ENCODE measurements at places on chromosomes 2 and 18.

DNA sequence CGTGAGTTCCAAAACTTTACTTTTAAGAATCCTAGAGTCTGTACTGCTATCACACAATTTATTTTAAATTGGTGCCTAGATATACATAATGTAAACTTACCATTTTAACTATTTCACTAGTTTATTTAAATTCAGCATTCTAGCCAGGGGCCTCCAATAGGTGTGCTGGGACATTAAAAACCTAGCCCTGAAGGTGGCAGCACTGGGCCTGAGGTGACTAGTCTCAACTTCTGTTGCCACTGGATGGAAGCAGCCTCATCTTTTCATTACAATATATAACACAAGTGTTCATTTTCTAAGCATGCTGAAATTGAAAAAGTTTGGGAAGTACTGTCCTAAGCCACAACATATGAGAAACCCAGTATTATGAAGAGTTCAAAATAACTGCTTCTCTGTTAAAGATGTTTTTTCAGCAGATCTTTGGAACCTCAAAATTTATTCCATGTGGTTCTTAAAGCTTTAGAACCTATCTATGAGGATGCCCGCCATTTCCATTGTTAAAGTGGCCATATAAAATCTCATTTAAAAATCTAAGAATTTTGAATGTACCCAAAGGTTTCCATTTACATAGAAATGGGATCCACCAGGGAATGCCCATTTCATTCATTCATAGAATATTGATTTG lies 2.9 kb upstream of the RBBP8 start:
- peak; percentile 78 for DNase-seq

DNA sequence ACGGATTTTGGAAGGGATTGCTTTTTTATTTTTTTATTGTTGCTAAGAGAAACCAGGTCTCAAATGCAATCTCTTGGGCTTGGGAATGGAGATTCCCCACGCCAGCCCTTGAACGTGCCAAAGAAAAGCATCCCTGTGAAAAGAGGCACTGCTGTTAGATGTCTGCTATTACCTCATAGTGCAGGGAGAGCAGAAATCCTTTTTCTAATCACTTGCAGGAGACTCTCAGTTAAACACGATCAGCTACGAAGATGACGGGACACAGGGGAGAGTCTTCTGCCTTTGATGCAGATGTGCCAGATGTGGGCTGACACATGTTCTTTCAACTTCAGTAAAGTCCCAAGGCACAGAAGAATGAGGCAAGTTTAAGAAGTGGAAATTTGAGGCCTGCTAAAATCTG lies 381.6 kb upstream of the TRIB2 start:
- no peak for DNase-seq

- DNase-seq, result no peak
Measured at GRCh38 chr18:66994790-66995189, 390.9 kb upstream of the CDH19 start.

- DNase-seq, result no peak
Measured at GRCh38 chr2:130337735-130338325, 4.9 kb upstream of the IMP4 start.

GRCh38 chr18:24397131-24397693 lies 412 bp downstream of the OSBPL1A start:
- DNase-seq, result peak; percentile 20

DNA sequence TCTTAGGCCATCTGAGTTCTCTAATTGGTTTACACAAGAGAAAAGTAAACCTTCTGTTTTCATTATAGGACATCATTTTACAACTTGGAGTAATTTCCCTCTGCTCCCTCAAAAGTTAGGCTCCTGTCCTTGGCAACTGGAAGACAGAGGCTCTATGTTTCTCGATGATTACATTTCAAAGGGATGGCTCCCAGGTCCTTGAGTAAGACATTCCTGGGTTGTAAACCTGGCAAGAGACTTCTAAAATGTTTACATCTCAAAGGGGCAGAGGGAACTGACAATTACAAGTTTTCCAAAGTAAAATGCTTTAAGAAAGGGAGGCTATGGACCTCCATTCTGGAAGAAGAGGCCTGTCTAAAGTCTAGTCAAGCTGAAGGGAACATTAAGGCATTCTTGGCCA lies 268.3 kb upstream of the REG3G start:
- no peak for DNase-seq

DNA sequence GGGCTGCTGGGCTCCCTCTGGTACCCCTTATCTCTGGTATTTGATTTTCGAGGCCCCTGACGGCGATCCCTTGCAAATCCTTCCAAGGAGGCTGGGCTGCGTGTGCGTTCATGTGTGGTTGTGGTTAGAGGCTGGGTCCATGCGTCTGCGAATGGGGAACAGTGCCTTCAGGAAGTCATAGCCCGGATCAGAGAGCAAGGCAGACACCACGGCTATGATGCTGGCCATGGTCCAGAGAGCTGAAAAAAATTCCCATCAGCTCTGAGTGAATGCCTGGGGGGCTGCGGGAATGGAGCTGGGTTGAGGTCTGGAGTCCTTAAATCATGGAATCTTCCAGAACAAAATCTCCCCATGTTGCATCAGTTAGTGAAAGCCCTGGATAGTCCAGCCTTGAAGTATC lies 145.5 kb downstream of the ACKR3 start:
- DNase-seq, result no peak

DNA sequence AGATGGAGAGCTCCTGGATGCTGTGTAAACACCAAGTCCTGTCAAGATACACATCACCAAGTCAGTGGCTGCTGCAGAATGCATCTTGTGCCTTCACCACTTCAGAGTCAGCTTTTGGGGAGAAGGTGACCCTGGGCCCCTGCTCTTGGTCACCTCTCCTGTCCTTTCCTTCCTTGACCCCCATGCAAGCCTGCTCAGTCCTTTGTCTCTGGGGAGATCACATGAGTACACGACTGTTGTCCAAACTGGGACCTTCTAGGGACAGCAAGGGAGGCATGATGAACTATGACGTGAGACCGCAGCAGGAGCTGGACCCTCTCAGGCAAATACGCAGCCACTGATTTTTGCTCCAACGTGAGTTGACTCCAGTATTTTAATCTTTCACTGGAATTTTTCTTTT lies 706.9 kb upstream of the ID2 start:
- no peak for DNase-seq

DNA sequence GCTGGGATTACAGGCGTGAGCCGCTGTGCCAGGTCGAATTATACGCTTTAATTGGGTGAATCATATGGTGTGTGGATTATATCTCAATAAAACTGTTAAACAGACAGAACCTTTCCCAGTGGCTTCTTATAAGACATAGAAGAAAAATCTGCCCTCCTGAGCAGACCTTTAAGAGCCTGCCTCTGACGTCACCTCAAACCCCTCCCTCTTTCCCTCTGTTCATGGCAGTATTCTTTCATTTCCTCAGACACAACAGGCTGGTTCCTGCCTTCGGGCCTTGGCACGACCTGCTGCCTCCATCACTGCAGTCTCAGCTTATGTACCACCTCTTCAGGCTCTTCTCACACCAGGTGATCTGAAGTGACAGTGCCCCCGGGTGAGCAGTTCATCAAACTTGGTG lies 14.0 kb upstream of the PDIA6 start:
- DNase-seq, result no peak

- no peak for DNase-seq
Measured at GRCh38 chr2:206858687-206859329, 80.5 kb upstream of the CPO start.
